AG04450 (cell line): ENCODE measurements at places on chromosomes 12 and 14.

DNA sequence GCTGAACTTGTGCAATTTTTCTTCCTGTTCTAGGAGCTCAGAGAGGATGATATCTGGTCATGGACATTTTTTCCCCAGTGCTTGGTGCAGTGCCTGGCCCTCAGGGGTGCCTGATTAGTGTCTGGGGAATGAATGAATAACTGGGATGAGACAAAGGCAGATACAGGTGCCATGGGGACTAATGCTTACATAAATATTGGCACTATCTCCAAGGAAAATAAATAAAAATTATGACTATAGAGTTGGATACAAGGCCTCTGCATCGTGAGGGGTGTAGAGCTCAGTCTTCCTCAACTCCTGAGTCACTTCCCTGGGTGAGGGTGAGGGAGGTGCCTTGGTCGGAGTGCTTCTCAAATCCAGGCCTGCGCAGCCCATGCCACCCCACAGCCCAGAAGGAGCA is 188.6 kb downstream of the KCNA5 start:
- no peak for DNase-seq

DNA sequence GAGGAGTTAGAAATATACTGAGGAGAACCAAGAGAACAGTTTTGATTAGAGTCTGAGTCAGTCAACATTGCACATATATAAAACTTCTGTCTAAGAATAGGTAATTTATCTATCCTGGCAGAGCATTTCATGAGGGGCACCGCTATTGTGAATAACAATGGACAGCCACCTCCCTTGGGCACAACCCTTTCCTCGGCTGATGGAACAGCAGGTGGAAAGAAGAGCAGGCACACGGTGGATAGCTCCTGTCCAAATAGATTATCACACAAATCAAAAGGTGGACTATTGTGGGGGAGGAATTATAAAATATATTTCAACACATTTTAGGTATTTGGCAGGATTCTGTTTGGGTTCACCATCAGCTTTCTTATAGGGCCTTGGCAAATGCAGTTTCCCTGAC is 84.0 kb upstream of the PTPRB start:
- DNase-seq, result no peak

DNA sequence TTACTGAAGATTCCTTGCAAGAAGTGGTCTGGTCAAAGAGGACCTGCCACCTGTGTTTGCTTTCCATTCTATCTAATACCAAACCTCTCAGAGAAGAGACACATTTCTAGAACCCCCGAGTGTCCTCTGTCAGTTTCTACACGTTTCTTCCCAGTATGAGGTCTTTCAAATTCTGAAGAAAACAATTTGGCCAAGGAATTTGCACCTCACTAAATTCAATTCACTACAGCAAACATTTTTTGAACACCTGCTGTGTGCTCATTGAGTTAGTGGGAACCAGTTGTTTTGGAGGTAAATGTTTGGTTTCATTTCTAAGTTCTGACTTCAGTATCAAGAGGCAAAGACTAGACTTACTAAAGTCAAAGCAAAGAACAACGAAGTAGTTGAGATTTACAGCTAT is 19.4 kb downstream of the GPR19 start:
- no peak for DNase-seq

- DNase-seq, result no peak
Measured at GRCh38 chr14:98114122-98114895, 1157.7 kb downstream of the BCL11B start.

DNA sequence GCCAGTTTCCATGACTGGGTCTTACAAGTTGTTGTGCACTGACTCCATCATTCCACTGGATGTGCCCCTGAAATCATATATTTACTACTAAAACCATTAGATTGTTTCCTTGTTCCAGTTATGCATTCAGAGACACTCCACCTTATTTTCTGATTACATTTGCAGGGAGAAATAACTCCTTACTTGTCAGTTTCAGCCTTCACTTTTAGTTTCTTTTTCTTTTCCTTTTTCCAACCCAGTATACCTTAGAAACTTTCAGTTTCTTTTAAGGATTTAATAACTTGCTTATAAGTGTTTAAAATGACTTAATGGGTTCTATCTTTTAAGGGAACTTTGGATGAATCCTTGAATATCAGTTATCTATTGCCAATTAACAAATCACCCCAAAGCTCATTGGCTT is 39.9 kb downstream of the MRPL42 start:
- no peak for DNase-seq

DNA sequence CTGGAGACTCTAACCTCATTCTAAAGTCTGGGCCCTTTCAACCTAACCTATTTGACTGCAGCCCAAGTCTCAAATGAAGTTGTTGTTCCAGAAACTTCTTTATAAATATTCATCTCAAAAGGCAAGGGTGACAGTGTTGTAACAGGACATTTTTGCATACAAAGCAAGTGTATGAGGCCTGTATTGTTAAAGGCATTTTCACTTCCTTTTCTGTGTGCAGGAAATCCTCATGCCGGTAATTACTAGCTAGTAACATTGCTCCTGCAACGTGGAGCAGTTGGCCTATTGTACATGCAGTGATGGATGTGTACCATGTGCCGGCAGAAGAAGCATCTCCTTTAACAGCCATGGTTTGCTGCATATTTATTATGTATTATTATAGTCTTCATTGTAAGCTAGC is 156.5 kb upstream of the RMST start:
- DNase-seq, result no peak

DNA sequence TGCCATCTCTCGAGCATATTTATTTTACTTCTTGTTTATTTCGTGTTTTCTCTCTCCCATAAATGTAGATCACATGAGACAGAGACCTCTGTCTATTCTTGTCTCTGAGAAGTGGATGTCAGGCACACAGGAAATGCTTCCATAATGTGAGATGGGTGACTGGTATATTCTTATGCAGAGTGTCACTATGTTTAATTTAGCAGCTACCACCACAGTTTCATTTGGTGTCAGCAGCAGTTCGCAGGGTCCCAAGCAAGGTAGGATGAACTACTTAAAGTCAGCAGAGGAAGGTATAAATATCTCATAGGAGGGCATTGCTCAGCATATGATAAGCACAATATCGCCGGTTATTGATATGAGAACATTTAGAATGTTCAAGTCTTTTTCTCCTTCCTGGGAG is 180.9 kb upstream of the CNTN1 start:
- no peak for DNase-seq

GRCh38 chr12:104687823-104688573 is 231.2 kb downstream of the CHST11 start:
- no peak for DNase-seq
